ENCODE measurements at places on chromosomes 12 and 14. TPM values are rescaled to one million over a fixed set of nuclear protein-coding genes. Genes with fewer than 3 reads are reported as not detected.

Gene DDX47
- 96.9 TPM for total RNA-seq

- no peak for DNase-seq
Observed at GRCh38 chr12:126905752-126906151, 1361.2 kb upstream of the TMEM132C start.

GRCh38 chr12:80847575-80847974, 90.2 kb downstream of the LIN7A start:
- DNase-seq, result no peak

GRCh38 chr14:50397390-50398188, 908 bp upstream of the CDKL1 start:
- no peak for DNase-seq

Gene PRB2
- total RNA-seq, result not detected
